Activated CD4-positive, alpha-beta T cell treated with anti-CD3 and anti-CD28 coated beads, Interleukin-2, amount 50 U/mL, for 1 hour (primary cell): ENCODE measurements at places on chromosomes 3 and 15.

- no peak for DNase-seq
These were observed 36.1 kb downstream of the PBRM1 start for GRCh38 chr3:52649461-52650210.

GRCh38 chr3:124607163-124607562, 123.1 kb upstream of the UMPS start:
- no peak for DNase-seq

- DNase-seq = no peak
These were observed 7.0 kb downstream of the EBLN2 start for GRCh38 chr3:73068419-73068818.

DNA sequence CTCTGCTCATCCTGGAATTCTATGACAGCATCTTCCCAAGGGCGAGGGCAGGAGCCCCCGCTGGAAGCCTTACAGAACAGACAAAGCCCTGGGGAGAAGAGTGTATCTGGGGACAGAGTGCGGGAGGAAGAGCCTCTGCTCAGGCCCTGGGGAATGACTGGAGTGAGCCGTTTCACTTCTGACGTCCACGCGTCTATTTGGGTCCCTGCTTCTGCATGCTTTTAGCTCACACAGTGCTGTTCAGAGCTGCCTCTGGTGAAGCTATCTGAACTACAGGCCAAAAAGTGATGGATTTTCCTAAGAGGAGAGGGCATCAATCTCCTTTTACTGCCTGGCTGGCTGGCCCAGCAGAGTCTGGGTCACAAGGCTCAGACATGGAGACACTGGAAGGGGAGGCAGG, 311.8 kb downstream of the NTRK3 start:
- no peak for DNase-seq

- peak; percentile 4 for DNase-seq
These were observed 995 bp downstream of the CHST14 start for GRCh38 chr15:40471808-40472150.

- DNase-seq = no peak
These were observed 62.6 kb downstream of the CADPS start for GRCh38 chr3:62812631-62813030.

GRCh38 chr3:125401402-125401801, 26.3 kb upstream of the ZNF148 start:
- DNase-seq = no peak

DNA sequence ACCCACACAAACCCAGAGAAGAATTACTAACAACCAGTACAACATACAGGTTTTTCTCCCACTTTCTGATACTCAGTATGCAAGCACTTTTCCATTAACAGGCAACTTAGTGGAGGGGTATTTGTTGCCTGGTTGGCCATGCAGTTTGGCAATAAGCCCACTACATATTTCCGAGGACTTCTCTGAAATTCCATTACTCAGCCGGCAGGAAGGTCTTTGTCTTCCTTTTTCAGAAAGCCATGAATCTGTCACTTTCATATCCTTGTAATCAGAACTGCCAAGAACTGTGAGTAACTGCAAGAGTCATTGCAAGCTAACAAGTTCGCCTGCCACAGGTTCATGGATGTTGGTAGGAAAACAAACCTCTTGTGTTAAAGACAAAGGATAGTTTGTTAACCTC, 422.3 kb upstream of the ROBO1 start:
- DNase-seq = no peak

GRCh38 chr3:36227980-36228379, 152.3 kb upstream of the STAC start:
- DNase-seq = no peak

- peak; percentile 12 for DNase-seq
These were observed 7.2 kb downstream of the LIPC start for GRCh38 chr15:58438956-58439355.

DNA sequence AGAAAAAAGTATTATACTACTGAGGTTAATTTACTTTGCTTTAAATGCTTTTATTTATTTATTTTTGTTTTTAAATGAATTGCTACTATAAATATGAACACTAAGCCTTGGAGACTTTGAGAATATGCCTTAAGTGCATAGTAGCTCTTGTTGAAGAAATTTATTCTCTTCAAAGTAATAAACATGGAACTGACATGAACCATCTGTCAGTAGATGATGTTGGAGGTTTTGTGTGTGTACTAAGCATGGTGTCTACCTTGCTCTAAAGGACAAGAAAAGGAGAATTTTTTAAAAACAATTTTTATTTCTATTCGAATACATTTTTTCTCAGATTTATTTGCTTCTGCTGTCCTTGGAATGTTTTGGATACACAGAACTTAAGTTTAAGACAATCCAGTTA, 81.1 kb upstream of the PDZRN3 start:
- DNase-seq = no peak

- no peak for DNase-seq
These were observed 35.8 kb downstream of the ARNT2 start for GRCh38 chr15:80440024-80440423.

DNA sequence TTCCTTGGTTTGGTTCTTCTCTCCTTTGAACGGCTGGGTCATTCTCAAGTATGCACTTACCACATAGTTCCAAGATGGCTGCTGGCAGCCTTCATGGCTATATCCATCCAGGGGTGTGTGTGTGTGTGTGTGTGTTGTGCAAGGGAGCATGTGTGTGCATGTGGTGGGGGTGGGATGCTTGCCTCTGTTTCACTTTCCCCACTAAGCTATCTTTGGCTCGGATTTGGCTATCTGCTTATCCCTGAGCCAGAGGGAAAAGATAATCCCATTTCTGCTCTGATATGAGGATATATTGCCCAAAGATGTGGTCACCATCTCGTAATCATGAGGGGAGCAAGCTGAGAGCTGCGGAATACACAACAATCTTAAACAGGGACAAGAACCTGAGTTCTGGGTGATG, 26.2 kb downstream of the ANAPC13 start:
- DNase-seq = no peak

GRCh38 chr3:24472358-24472757, 22.3 kb downstream of the THRB start:
- no peak for DNase-seq

DNA sequence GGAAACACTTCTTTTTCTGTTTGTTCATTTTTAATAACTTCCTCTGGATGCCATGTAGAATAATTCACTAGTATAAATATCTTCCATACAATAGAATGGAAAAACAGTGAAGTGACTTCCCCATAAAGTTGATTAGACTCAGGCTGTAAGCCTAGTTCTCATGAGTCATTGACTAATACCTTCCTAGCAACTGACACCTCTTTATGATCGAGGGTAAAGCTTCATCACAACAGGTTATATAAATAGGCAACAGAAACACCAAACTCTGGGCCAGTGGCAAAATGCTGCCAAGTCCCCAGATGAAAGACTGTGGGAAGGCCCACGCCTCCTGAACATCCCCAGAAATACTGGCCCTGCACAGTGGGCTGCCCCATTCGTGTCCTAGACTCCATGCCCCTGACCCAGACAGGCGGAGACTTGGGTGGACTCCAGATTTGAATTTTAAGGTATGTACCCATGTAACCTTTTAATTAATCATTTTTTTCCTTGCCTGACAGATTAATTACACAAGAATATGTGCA, 71.3 kb upstream of the TBC1D23 start:
- DNase-seq = no peak
